ENCODE measurements at places on chromosomes 7 and 10.

- no peak for DNase-seq
Measured at GRCh38 chr7:153430931-153431330, 621.3 kb upstream of the DPP6 start.

DNA sequence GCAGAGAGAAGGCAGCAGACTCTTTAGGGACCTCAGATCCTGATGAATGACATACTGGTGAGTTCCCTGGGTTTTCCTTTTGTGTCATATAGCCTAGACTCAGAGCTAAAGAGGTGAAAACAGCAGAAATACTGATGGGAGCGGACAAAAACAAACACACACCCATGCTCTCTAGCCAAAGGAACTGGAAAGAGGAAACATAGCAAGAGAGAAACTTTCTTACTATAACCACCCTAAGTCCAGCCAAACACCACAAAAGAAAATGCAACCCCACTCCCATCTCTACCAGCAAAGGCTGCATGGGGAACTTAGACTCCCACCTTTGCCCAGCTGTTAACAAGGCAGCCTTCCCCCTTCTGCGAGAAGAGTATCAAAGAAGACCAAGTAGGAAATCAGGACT is 16.3 kb downstream of the GSAP start:
- DNase-seq = no peak

DNA sequence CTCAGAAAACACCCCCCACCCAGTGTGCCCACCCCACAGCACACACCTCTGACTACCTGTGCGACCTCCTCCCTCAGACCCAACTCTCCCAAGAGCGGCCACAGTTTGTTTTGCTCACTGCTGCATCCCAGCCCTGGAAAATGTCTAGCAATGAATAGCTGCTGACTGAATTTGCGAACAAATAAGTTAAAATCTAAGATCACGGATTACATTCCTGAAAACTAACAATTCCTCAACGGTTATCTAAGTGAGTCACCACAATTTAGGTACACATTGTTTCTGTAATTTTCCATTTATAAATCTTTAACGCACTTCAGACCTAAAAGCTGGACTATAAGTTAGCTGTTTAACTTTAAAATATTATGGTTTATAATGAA is 235.2 kb downstream of the ZMYND11 start:
- DNase-seq = no peak

DNA sequence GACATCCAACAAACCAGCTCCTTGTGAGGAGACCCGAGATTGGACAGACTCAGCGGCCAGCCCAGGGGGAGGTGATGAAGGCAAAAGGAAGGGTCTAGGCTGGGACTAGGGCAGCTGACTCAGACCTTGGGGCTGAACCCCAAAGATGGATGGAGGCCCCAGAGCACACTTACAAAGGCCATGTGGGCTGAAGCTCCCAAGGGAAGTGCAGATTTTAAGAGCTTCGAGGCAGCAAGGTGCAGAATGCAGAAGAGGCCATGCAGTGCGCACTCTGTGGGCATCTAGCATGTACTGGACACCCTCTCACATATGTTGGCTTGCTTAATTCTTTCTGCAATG is 11.8 kb downstream of the WDFY4 start:
- DNase-seq = no peak

GRCh38 chr7:2205036-2205780 is 27.5 kb downstream of the MAD1L1 start:
- no peak for DNase-seq

DNA sequence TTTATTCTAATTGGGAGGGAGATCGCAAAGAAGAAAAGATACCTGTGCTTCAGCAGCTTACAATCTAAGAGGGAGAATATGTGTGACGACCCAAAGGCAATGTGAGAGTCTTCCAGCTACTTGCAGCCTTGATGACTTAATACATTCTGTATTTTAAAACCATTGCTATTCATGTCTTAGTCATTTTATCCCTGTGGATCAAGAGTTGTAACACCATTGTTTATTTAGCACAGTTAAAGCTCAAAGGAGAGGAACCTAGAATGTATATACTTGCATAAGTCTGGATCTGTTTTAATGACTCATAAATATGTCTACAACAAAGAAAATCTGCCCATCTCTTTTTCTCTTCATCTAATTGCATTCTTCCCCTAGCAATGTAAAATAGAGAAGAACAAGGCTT is 117.9 kb upstream of the DLX6 start:
- no peak for DNase-seq

DNA sequence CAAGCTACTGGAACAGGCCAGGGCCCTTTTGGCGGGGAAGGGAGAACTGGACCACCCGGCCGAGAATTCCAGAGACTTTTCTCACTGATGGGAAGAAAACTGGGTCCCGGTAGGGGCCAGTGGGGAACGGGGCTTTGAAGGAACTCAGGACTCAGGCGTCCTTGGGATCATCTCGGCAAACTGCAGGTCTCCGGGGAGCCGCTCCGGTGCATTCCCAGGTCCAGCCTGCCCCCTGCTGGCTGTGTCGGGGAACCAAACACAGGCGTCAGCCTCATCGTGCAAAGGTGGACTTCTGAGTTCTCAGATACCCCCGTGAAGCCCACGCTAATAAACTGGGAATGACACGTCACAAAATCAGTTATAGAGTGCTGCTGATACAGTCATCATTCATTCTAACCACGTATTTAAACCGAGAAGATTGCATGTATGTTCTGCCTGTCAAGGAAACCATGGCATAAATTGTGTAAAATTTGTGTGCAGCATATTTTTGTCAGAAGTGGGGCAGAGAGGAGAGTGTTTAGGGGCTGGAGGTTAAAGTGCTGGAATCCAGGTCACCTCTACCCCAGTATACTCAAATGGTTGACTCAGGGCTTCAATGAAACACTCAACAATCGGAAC is 76.1 kb upstream of the CPXM2 start:
- peak; percentile 13 for DNase-seq

- DNase-seq = no peak
Measured at GRCh38 chr10:91684841-91685240, 52.0 kb upstream of the PPP1R3C start.

- DNase-seq = peak; percentile 79
Measured at GRCh38 chr10:119872860-119873681, 428 bp upstream of the MCMBP start.

- no peak for DNase-seq
Measured at GRCh38 chr10:38209332-38209731, 115.2 kb downstream of the ZNF37A start.

DNA sequence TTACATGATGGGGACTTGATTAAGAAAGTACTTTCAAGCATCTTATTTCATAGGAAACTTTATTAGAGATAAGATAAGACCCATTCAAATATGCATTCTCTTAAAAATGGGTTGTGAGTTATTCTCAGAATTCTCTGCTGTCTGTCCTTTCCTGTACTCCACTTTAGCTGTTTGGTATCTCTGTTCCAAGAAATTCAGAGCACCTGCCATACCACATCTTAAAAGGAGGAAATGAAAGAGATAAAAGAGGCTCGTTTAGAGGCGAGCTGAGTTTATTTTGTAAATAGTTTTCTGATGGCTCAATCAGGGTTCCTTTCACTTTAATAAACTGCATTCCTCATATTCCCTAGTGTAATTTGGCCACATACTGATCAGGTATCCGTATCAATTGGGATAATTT is 87.2 kb downstream of the MDFIC start:
- no peak for DNase-seq

DNA sequence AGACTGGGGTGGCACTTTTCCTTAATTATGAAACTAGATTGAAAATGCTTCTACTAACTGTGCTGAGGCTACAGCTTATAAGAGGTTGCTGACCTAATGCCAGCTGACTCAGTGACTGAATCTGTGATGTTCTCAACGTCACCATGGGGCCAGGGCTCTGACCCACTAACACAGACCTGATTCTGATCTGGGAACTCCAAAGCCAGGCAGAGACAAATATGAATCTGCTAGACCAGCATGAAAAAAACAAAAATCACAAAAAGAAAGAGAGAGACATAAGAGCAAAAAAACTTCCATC is 16.1 kb downstream of the USP6NL start:
- no peak for DNase-seq

- no peak for DNase-seq
Measured at GRCh38 chr10:72080042-72080975, 8.0 kb downstream of the SPOCK2 start.

GRCh38 chr10:124292911-124293615 is 125.7 kb downstream of the OAT start:
- no peak for DNase-seq

GRCh38 chr10:132986978-132987377 is 44.6 kb upstream of the CFAP46 start:
- DNase-seq = no peak

DNA sequence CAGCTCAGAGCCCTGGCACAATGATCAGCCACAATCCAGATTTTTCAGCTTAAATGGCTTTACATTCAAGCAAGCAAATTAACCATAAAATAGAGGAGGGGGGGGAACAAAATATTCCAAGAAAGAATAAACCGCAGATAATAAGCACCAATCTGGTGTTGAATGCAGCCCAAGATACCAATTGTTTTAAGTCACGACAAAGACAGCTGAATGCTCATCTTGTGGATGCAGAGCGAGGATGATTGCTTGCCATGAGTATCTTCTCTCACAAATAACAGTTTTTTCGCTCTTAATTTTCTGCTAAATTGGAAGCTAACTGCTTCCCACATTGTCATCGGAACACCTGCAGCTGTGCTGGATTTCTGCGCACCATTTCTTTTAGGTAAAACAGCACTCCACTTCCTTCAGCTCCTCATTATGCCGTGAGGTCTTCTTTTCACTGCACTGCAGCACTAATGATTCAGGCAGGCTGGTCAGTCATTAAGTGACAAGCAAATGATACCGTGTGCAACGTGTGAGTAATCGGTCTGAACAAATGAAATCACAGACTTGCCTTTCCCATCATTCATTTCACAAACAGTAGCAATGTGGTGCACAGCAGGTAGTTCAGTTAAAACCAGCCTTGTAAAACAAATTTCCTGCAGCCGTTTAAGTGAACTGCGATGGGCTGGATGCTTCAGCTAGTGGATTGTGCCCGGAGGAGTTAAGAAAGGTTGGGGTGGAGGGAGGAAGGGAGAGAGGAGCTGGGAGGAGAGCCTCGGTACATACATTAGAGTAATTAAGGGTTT is 106.4 kb upstream of the CDCA7L start:
- peak; percentile 98 for DNase-seq

- DNase-seq = no peak
Measured at GRCh38 chr10:76251841-76252671, 820.6 kb downstream of the LRMDA start.

DNA sequence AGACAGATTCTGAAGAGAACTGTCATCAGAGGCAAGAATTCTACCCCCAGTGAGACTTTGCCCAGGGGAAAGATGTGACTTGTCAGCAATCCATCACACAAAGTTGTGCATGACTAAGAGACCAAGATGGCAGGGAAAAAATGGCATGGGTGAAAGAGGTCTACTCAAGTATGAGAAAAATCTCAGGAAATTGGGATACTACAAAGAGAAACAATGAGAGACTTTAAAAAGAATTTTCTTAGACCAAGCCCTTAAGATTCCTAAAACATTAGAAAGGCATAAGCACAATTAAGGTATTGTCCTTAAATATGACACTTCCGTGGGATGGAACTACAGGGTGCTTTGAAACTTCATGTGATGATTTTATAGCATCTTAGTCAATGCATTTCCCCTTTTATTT is 45.6 kb upstream of the PDE1C start:
- no peak for DNase-seq

DNA sequence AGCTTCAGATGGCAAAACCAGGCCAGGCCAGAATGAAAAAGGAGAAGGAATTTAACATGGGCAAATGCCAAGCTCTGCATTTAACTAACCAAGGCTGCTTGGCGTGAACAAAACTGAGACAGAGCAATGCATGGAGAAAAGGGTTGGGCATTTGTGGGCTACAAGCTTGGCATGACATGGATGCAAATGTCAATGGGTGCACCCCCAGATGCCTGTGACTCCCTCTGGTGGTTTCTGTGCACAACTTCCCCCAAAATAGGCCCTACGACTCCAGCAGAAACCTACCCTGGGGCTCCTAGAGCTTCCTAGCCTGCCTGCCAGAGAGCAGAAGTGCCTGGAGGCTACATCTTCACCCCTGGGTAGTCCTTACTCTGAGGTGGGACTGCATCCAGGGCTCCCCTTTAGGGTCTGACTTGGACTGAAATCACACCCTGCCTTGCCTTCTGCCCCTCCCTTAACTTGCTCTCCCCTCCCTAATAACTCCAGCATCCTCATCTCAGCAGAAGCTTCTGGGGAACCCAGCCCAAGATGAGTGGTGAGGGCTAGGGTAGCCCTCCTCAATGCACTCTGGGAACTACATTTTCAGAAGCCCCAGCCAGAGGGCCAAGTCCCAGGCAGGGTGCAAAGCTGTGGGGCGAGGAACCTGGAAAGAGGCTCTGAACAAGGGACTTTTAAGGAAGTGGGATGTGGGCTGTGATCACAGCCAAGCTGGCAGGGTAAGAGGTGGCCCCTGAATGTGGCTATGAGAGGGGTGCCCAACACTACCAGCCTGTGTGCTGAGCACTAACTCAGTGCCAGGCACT is 11.3 kb downstream of the GPRIN2 start:
- DNase-seq = no peak

- DNase-seq = no peak
Measured at GRCh38 chr7:516216-516605, 3.4 kb downstream of the PDGFA start.

DNA sequence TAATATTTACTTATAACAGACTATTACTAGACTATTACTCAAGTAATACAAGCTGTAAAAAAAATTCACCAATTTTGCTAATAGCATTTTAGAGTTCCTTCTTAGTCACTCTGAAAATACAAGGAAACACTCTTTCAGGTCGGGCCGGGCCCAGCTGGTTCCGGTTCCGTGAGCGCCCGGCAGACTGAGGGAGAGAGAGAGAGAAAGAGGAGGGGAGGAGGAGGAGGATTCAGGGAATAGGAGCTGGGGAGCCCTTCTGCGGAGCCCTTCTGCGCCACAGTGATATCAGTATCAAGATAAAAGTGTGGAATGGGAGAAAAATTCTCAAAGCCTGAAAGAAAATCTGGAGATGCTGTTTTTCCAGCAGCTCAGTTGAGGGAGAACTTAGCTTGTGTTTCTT is 30.5 kb upstream of the BHLHA15 start:
- DNase-seq = no peak

- no peak for DNase-seq
Measured at GRCh38 chr10:105793071-105793470, 1152.0 kb downstream of the SORCS3 start.

DNA sequence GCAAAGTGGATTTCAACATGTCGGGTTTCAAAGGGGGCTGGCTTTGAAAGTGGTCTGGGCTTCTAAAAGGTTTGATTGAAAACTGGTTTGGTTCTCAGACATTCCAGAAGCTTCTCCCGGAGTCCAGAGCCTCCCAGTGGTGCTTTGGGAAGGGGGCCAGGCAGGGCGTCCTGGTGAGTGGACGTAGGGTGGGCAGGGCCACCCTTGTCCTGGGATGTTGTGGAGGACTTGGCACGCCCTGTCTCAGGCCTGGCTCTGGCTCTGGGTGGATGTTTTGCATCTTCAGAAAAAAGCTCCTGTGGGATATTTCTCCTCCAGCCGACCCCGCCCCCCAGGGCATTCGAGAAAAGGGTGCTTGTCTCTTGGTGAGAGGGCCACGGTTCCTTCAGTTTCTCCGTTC is 31.2 kb downstream of the GRIFIN start:
- DNase-seq = no peak

- DNase-seq = no peak
Measured at GRCh38 chr7:84216472-84216871, 21.9 kb upstream of the SEMA3A start.

- no peak for DNase-seq
Measured at GRCh38 chr10:124063750-124064603, 29.4 kb downstream of the CHST15 start.

- no peak for DNase-seq
Measured at GRCh38 chr10:114626841-114627240, 31.2 kb downstream of the ABLIM1 start.
